Stimulated activated CD4-positive, alpha-beta T cell treated with anti-CD3 and anti-CD28 coated beads, TNF-alpha, amount 100 ng/mL, for 24 hours (primary cell): ENCODE measurements at places on chromosomes 7 and 10.

- no peak for DNase-seq
Measured at GRCh38 chr10:127353544-127353943, 157.2 kb upstream of the INSYN2A start.

DNA sequence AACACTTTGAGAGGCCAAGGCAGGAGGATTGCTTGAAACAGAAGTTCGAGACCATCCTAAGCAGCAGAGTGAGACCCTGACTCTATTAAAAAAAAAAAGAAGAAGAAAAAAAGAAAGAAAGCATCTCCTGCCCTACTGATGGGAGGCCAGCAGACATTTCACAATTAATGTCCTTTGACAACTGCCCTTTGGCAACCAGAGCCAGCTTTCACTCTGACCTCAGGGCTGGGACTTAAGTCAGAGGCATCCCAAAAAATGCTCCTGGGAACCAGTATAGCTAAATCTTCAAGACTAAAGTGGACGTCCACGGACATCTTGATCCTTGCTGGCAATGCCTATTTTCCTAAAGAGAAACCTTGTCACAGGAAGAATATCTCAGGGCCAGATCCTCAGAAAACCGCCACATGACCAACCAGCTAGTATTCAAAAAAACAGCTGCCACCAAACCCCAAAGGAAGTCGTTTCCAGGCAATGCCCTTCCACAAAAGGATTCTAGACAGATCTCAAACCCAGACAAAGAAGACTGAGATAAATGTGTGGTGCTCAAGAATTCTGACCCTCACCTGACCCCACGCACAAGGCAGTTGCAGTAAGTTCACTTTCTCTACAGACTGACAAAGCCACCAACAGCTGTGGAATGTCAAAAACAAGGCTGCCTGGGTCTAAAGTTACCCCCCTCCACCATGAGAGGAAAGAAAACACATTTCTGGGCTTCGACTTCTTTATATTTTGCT lies 18.4 kb downstream of the GFRA1 start:
- no peak for DNase-seq

DNA sequence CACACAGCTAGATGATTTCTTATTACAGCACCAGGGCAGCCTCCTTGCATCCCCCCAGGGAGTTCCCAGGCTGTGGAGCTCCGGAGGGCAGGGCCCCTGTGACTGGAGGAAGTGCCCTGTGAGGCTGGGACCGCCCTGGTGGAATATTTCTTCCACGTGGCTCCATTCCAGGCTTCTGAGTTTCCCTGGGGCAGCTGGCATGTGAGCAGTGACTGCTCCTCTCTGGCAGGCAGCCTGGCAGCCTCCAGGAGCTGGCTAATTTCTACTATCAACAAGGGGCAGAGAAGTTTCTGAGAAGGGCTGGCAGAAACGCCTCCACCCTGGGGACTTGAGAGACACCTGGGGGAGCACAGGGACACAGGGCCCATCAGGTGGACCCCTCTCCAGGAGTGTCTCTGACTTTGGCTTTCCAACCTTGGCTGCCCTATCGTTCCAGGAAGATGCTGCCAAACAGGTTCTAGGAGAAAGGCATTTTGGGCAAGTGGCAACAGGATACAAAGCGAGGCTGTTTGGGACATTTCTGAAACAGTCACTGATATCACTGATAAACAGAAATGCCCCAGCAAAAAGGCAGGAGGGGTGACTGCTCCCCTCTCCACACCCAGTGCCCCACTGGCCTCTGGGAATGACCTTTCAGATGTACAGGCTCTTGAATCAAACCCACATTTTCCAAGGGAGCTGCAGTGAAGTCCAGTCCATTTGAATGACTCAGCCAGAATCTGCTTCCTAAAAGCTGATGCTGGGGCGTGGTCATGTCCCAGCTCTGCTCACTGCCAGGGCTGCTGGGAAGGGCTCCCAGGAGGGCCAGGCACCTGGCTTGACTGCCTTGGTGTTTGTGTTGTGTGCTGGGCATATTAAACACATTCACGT lies 16.1 kb downstream of the MYOF start:
- DNase-seq: no peak

GRCh38 chr10:121509112-121509511 lies 89.1 kb downstream of the FGFR2 start:
- no peak for DNase-seq

GRCh38 chr10:92278996-92279696 lies 11.7 kb downstream of the CPEB3 start:
- no peak for DNase-seq

GRCh38 chr7:100799037-100799896 lies 28.1 kb downstream of the EPHB4 start:
- peak; percentile 50 for DNase-seq

DNA sequence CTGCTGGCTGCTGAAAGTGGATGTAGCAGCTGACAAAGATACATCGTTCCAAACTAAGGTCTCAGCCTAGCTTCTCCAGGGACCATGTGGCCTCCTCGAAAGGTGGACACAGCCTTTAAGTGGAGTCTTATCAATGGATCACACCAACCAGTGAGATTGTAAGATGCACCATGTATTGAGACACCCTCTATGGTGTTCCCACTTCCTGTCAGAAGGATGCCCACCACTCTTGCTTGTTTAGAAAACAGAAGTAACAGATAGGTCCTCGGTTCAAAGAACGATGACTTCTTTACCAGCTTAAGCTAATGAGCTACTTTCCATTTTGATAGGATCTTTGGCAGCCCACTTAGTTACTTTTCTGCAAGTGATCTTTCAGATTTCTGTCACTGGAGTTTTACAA lies 34.3 kb downstream of the SLC25A13 start:
- DNase-seq: no peak

DNA sequence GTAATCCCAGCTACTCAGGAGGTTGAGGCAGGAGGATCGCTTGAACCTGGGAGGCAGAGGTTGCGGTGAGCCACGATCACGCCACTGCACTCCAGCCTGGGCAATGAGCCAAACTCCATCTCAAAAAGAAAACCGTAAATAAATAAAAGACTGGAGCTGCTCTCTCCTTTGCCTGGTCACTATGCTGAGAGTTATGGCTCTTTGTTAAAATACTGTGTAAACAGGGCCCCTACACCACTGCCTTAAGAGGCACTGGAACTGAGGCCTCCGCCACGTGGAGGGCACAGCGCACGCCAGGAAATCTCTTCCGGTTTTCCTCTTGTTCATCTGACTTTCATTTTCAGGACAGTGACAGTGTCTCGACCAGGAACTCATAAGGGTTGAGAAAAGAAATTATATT lies 123.3 kb downstream of the PAXIP1 start:
- no peak for DNase-seq

- no peak for DNase-seq
Measured at GRCh38 chr10:871951-872403, 59.5 kb downstream of the LARP4B start.

GRCh38 chr10:51630640-51631005 lies 68.8 kb downstream of the CSTF2T start:
- DNase-seq: no peak
